ENCODE measurements at places on chromosomes 2 and 18.

GRCh38 chr2:145157741-145158591, 638.0 kb upstream of the ZEB2 start:
- no peak for DNase-seq

GRCh38 chr2:233492751-233493150, 73.8 kb downstream of the USP40 start:
- DNase-seq = no peak

- DNase-seq = no peak
Measured at GRCh38 chr2:30145826-30146336, 926 bp upstream of the YPEL5 start.

DNA sequence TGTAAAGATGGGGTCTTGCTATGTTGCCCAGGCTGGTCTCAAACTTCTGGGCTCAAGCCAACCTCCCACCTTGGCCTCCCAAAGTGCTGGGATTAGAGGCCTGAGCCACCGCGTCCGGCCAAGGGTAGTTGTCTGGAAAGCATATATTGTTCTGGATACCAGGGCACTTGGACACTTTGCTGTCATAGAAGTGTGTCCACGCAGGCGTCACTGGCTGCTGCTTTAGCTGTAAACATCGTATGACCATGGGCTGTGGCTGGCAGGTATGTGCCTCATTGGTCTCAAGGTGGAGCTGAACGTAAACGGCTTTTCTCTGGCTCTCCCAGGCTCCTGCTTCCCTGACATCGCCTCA, 3.2 kb upstream of the GPR35 start:
- DNase-seq = peak; percentile 4

DNA sequence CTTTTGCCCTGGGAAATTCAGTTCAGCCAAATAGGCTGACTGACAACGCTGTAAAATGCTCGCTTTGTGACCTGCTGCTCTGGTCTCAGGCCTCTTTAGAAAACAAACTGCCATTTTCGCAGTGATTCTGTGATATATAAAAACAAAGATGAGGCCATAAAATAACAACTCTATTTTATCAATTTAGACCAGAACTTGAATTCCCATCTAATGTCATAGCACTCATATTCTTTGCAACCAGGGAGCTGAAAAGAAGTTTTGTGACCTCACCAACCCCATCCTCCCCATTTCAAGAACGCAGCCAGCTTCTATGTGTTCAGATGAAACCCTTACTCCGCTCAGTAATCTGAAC, 40.3 kb downstream of the TCF4 start:
- no peak for DNase-seq

DNA sequence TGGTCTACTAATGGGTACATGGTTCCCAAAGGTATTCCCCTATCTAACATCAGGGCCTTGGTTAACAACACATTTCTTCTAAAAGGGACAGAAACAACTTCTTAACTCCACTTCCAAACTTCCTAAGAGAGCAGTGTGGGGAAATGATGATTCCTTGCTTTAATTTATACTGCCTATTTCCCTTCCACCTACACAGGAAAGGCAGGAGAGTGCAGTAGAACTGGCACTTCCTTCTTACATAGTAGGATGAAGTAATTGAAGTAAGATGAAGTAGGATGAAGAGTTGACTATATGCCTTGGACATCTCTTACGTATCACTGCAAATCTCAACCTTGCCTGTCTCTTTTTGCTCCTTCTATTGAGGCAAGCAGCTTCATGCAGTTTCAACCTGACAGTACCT, 54.7 kb downstream of the CD28 start:
- DNase-seq = no peak

DNA sequence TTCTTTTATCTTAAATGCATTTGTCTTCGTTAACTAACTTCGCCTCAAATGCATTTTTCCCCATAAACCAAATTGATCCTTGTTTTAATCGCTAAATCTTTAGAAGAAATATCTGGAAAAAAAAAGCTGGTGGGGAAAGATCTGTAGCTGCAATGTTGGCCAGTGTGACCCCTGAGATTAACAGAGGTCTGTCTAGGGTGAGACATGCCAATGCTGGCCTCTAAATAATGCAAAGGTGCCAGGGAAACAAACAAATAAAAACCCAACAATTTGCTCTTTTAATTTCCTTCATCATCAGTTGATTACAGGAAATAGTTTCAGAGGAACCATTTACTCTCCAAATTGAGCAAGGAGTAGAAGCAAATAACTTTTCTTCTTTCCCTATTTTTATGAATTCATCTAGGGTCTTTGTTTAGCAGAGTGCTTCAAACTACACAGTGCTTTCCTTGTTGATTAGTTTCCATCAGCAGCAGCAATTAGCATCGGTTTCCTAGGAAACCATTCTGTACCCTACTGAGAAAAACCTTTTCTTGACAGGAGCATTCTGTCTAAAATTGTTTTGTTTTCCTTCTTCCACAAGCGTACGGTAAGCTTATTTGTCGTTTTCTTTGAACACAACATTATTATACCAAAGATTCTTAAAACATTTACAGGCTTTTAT, 100.5 kb upstream of the UNC80 start:
- no peak for DNase-seq

- no peak for DNase-seq
Measured at GRCh38 chr2:47031909-47032668, 116.5 kb upstream of the MCFD2 start.

DNA sequence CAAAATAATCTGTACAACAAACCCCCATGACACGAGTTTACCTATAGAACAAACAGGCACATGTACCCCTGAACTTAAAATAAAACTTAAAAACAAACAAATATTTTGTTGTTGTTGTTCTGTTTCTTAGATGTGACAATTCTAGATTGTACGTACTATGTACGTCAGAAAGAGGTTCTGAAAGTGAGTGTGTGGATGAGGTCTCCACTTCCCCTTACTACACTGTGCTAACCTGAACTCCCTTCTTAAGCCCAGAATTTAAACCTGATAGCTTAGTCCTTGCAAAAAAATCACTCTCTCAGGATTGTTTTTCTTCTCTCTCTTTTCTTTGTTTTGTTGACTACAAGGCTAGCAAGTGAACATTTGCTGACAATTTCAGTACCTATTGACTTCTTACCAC, 581.6 kb downstream of the LRRTM4 start:
- no peak for DNase-seq

DNA sequence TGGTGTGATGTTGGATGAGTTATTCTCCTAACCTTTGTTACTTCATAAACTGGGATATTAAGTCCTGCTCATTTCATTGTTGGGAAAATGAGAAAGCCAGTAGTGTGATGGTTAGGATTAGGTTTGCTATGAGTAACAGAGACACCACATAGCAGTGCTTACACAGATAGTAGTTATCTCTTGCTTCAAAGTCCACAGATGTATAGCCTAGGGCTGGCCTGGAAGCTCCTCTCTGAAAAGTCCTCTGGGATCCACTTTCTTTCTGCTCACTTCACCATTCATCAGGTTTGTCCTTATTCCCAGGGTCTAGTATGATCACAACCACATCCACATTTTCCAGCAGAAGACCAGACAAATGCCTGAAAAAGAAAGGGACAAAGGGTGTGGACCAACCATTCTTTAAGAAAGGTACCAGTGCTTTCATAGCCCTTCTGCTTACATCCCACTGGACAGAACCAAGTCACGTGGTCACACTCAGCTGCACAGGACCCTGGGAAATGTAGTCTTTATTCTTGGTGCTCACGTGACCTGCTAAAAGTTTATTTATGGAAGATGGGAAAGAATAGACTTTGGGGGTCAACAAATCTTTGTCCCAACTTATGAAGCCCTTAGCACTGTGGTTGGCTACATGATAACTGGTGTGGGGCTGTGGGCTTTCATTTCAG, 108.9 kb downstream of the INSIG2 start:
- no peak for DNase-seq
